ENCODE measurements at places on chromosomes 16 and 17.

- DNase-seq, result no peak
Observed at GRCh38 chr17:47692895-47693730, 848 bp upstream of the TBKBP1 start.

DNA sequence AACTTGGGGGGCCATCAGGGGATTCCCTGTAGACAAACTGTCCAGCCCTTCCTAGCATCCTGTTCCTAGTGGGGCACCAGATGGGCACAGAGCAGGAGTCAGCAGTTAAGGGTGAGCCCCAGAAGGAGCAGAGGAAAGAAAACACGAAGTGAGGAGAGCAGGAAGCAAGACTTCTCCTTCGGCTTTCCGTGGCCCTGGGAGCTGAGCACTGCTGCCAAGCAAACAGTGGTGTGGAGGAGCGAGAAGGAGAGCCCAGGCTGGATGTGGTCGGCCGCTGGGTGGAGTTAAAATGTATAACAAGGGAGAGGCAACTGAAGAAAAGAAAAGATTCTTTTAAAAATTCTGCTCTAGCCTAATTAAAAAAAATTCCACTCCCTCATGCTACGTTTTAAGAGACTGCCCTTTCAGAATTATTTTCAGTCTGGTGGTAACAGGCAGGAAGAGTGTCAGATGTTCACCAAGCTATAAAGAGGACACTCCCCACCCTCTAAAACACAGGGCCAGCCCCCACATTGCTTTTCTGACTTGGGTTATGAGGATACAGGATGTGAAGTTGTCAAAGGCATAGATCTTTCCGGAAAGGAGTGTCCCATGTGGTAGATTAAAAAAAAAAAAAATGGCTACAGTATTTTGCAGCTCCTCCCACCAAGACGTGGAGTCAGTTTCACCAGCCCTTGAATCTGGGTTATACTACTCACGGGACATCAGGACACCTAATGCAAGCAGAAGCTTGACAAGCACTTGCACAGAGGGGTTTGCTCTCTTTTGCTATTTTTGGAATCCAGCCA is 74.9 kb upstream of the ZFHX3 start:
- DNase-seq, result no peak

GRCh38 chr17:45740553-45741330 is 43.4 kb upstream of the CRHR1 start:
- no peak for DNase-seq

DNA sequence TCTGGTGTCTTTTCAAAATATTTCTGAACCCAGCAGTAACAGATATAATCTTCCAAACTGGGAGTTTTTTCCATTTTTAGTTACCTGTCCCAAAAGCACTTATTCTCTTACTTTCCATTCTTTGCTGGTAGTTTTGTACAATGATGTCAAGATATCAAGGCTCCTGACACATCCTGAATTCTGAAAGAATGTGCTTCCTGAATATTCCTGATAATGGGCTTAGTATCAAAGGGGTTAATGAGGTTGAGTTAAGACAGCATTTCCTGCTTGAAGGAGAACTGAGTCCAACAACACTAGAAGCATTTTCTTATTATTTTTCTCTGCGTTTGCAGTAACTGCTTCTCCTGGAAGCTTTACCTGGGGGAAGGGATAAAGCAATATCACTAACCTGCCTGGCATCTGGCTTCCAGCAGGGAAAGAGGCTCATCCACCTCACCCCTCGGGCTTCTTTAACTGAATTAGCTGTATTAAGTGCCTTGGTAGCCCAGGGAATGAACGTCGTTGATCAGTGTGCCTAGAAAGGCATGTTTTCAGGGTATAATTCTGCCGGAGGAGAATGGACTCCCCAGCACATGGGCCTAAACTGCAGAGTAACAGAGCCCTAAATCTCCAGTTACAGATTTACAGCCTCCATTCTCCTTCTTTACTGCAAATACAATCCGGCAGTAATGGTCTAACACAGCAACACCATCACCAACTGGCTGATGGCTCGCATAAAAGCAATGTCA is 134.4 kb downstream of the SNX11 start:
- no peak for DNase-seq

GRCh38 chr17:56808503-56808902 is 25.2 kb downstream of the C17orf67 start:
- DNase-seq, result no peak

- no peak for DNase-seq
Observed at GRCh38 chr17:65093930-65094329, 37.4 kb upstream of the GNA13 start.

DNA sequence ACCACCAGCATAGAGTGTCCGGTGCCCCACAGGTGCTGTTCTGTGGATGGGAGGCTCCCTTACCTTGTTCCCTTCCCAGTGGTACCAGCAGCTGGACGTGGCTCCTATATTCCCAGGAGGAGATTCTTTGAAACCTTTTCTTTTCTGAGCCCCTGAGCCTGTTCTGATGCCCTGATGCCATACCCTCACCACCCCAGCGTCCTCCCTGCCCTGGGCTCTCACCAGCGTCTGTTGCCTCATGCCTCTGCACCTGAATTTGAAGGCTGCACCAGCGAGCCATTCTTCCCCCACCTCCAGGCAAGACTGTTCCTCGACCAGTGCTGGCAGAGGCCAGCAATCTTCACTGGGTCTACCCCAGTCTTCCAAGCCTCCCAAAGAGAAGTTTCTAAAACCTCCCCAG is 505 bp downstream of the SOST start:
- no peak for DNase-seq

GRCh38 chr17:78573955-78574354 is 3.2 kb downstream of the DNAH17 start:
- no peak for DNase-seq

DNA sequence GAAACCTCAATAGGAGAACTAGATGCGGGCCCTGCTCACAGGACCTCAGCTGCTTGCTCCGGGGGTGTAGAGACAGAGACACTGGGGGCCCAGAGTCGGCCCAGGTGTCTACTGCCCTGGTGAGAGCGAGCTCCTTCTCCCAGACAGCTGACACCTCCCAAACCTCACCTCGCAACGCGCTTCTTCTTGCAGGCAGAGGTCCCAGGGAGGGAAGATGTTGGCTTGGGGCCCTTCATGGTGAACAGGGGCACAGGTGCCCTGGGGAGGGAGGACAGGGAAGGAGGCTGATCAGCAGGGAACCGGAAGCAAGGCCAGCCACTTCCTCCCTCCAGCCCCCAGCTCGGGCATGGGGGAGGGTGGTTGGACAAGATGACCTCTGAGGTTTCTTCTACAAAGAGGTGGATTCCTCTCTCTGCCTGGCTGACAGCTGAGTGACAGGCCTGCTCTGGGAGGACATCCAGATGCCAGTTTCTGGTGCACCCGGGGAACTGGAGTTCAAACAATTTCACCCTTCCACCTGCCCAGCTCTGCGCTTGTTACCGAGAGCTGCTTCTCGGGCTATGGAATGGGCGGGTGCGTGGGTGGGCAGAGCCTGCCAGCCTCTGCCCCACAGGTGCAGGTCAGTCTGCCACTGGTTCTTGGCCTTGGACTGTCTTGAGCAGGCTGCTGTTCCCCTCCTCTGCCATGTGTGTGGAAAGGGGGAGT is 11.7 kb upstream of the GFAP start:
- DNase-seq, result no peak

- DNase-seq, result no peak
Observed at GRCh38 chr16:81575307-81575706, 130.7 kb downstream of the CMIP start.

DNA sequence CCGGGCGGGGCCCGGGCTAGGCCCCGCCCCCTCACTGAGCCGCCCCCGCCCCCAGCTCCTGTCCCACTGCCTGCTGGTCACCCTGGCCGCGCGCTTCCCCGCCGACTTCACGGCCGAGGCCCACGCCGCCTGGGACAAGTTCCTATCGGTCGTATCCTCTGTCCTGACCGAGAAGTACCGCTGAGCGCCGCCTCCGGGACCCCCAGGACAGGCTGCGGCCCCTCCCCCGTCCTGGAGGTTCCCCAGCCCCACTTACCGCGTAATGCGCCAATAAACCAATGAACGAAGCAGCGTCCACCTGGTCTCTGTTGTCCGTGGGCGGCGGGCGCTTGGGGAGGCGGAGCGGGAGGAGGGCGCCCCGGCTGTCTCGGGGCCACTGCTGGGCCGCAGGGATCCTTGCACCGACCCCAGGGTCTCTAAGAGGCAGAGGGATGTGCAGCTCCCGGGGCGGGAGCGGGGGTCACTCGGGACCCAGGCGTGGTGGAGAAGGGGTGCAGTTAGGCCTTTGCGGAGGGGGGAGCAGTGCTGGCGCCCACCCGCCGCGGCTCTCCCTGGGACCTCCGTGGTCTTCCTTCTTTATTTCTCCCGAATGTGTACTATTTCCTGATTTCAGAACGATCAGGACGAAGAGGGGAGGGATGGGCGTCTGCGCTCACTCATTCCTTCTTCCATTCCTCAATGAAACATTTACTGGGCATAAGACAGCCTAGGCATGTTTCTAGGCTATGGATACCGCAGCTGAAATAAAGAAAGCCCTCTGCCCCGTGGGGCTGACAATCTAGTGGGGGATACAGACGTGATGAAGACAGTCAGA is 2.0 kb downstream of the HBZ start:
- peak; percentile 3 for DNase-seq

DNA sequence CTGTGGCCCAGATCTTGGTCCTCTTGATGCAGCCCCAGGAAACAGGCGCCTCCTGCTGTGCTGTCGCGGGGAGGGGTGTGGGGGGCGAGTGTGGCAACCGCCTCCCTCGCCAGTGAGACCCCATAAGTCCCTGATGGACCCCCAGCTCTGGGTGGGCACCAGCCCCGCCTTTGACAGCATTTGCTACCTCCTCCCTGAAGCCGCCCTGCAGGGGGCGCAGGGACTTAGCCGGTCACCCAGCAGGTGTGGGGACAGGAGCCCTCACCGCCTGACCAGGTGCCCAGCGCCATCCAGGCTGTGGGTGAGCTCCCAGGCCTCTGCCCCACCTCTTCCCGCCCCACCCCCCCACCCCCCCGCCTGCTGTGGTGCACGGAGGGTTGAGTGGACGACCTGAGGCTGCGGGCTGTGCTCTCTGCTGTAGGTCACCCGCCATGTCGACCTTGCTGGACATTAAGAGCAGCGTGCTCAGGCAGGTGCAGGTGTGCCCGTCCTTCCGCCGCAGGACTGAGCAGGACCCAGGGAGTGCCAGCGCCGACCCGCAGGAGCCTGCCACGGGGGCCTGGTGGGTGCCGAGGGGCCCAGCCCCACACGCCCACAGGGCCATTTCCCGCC is 4.8 kb downstream of the BAIAP3 start:
- DNase-seq, result no peak

DNA sequence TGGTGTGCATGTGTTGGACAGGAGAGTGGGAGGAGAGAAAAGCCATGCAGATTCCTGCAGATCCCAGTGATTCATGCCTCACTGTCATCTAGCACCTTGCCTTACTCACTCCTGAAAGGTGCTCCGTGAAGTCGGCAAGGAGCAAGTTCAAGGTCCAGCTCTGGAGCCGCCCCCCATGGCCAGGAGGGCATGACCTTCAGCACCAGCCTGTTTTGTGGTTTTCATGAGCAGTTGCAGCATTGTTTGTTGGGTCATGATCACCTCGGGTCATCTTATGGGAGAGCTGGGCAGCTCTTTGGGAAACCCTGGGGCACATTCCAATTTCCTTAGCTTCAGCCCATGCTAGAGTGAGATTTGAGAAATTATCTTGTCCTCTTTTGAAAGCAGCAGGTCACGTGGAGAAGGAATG is 137.5 kb upstream of the IRX3 start:
- DNase-seq, result no peak

- no peak for DNase-seq
Observed at GRCh38 chr16:847151-847550, 46.6 kb upstream of the GNG13 start.

DNA sequence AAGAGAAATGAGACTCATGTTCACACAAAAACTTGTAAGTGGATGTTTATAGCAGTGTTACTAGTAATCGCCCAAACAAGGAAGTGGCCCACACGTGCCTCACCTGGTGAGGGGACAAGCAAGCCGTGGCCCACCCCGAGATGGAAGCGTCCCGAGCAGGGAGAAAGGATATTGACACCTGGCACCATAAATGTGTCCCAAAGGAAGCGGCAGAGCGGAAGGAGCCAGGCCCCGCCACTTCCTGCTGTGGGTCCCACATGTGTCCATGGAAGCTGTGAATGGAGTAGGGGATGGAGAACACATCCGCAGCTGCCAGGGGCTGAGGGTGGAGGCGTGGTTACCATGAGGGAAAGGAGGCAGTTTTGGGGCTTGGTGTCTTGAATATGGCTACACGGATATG is 18.9 kb downstream of the KCNJ18 start:
- no peak for DNase-seq

- peak; percentile 72 for DNase-seq
Observed at GRCh38 chr16:75108792-75109731, 7.5 kb downstream of the LDHD start.

GRCh38 chr17:67680445-67681224 is 37.1 kb upstream of the NOL11 start:
- no peak for DNase-seq

GRCh38 chr17:36825521-36825920 is 111.8 kb upstream of the LHX1 start:
- no peak for DNase-seq

DNA sequence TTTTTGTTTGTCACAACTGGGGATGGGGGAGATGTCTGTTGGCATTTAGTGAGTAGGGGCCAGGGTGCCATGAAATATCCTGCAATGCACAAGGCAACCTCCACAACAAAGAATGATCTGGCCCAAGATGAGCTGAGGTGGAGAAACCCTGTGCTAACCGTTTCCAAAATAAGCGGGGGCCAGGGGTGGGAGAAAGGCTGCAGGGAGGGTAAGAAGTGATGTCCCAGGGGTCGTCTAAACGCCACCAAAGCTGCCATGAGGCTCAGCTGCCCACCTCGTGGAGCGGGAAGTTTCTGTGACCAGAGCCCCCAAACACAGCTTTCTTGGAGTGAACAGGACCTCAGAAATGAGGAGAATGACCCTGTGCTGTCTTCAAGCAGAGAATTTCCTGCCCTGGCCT is 76.5 kb upstream of the CDH5 start:
- no peak for DNase-seq

DNA sequence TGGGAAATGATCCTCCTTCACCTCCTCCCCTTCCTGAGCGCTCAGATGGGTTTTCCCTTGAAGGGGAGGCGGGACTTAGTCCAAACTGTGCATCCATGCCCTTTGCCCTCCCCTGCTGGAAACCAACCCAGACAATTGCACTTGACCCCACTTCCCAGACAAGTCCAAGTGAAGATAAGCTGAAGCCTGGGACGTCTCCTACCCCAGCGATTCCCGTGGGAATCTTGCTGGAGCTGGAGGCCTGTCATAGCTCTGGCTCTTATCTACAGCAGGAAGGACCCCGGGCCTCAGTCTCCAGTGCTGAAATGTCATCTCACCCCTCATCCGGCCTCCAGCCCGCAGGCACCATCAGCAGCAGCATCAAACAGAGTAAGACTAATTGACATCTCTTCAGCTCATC is 6.5 kb upstream of the NGFR start:
- no peak for DNase-seq

- DNase-seq, result no peak
Observed at GRCh38 chr16:70345840-70346239, 863 bp upstream of the DDX19A start.

- no peak for DNase-seq
Observed at GRCh38 chr17:33650304-33650703, 357.2 kb upstream of the ASIC2 start.
